Activated CD4-positive, alpha-beta T cell treated with anti-CD3 and anti-CD28 coated beads for 4 hours (primary cell): ENCODE measurements at places on chromosomes 13 and 19.

DNA sequence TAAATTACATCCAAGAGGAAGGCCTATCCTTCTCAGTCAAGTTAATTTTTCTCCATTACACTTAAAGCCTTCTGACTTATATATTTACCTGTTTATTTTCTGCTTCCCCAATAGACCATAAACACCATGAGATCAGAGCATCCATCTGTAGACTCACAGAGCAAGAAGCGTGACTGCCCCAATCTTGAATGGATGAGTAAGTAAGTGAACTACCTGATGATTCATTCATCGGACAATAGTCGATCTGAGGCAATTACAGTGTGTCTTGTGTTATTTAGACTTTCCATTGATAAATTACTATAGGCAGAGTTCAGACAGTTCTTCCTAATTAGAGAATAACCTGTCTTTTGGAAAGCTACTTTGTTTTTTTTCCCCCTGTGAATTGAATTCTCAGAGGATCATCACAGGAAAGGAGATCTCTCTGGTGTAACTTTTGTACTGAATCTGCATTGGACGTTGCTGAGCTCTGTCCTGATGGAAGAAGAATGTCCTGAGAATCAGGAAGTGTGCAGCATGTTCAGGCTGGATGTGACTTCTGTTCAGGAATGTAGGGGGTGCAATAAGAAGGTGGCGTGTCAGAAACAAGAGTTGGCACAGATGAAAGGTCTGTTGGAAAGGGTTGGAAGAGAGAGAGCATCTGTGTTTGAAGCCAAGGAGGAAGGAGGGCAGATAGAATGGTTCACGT is 367.0 kb downstream of the NALCN start:
- DNase-seq = no peak

- no peak for DNase-seq
Observed at GRCh38 chr19:10374931-10375330, 5.4 kb downstream of the TYK2 start.

- no peak for DNase-seq
Observed at GRCh38 chr19:6743066-6743465, 3.6 kb downstream of the TRIP10 start.

- DNase-seq = no peak
Observed at GRCh38 chr19:11414544-11414943, 4.6 kb downstream of the RGL3 start.

GRCh38 chr19:44685877-44686276 is 13.1 kb upstream of the CEACAM16 start:
- no peak for DNase-seq

DNA sequence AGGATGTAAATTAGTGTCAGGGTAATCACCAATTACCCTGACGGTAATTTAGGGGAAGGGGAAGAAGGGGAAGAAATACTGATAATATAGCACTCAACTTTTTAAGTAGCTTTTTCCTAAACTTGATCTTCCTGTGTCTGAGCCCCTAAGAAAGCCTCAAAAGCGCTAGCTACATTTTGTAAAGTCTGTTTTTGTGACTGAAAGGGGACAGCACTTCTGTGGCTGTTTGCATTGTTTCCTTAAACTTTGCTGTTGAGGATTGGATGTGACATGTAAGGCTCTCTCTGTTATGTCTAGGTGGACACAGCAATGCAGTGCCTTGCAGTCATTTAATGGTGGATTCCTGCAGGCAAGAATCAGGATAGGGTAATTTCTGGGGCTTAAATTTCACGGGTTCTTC is 42.8 kb downstream of the SPATA13 start:
- DNase-seq = no peak

DNA sequence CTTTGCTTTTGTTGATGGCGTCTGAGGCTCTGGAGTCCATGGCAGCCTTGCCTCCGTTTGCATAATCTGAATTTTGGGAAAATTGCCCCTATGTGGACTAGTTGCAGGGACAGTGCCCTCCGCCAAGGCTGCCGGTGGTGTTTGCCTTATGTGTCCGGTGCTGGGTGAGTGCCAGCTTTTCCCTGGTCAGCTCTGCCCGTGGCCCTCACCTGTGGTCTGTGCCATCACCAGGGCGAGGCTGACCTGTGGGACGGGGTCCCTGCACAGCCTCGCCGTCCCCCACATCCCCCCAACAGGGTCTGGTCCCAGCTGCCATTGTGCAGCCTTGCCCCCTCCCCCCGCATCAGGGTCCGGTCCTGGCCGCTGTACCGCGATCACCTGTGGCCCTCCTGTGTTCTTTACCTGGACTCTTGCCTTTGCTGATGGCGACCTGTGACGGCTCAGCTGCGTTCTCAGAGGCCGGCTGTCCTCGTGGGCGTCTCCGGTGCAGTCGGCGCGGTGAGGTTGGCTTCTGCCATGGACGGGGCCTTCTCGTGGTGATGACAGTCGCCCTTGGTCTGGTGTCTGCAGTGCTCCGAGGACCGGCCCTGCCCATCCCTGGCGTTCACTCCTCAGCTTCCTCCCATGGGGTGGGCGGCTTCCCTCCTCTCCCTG is 12.6 kb downstream of the CSNK1G2 start:
- DNase-seq = no peak

GRCh38 chr13:99878921-99879610 is 92.5 kb downstream of the ZIC5 start:
- no peak for DNase-seq

GRCh38 chr13:37109051-37109678 is 3.7 kb upstream of the CSNK1A1L start:
- DNase-seq = no peak

- no peak for DNase-seq
Observed at GRCh38 chr13:98567140-98567539, 9.8 kb downstream of the STK24 start.

- DNase-seq = no peak
Observed at GRCh38 chr13:110132225-110132982, 174.6 kb downstream of the COL4A1 start.

DNA sequence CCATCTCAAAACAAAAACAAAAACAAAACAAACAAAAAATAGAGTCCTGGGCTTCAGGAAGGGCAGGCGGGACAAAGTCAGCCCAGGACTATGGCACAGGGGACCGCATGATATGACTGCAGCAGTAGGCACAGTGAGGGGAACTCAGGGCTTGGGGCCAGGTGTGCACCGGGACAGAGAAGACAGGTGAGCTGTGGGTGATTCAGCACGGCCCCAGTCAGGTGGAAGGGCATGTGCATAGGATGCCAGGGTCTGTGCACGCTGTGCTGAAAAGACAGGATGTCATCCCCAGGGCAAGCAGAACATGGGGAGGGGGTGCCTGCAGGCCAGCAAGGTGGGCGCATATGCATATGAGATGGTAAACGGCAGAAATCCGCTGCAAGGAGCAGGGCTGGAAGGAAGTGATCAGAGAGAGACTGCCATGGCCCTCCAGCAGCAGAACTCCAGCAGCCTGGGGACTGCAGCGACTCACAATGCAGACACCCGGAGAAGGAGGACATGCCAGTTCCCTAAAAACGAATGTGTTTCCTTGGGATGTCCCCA is 15.0 kb downstream of the EPS15L1 start:
- DNase-seq = no peak

DNA sequence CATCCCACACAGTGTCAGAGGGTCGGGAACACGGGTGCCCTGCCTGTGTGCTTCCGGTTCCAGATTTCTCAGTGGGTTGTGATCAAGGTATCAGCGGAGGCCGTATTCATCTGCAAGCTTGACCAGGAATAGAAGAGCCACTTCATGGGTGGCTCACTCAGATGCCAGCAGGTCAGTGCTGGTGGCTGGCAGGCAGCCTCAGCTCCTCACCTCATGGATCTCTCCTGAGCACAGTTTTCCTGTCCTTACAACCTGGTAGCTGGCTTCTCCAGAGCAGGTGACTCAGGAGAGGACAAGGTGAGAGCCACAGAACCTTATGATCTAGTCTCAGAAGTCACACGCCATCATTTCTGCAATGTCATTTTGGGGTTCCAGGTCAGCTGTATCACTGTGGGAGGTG is 44.8 kb upstream of the SPATA13 start:
- DNase-seq = no peak

DNA sequence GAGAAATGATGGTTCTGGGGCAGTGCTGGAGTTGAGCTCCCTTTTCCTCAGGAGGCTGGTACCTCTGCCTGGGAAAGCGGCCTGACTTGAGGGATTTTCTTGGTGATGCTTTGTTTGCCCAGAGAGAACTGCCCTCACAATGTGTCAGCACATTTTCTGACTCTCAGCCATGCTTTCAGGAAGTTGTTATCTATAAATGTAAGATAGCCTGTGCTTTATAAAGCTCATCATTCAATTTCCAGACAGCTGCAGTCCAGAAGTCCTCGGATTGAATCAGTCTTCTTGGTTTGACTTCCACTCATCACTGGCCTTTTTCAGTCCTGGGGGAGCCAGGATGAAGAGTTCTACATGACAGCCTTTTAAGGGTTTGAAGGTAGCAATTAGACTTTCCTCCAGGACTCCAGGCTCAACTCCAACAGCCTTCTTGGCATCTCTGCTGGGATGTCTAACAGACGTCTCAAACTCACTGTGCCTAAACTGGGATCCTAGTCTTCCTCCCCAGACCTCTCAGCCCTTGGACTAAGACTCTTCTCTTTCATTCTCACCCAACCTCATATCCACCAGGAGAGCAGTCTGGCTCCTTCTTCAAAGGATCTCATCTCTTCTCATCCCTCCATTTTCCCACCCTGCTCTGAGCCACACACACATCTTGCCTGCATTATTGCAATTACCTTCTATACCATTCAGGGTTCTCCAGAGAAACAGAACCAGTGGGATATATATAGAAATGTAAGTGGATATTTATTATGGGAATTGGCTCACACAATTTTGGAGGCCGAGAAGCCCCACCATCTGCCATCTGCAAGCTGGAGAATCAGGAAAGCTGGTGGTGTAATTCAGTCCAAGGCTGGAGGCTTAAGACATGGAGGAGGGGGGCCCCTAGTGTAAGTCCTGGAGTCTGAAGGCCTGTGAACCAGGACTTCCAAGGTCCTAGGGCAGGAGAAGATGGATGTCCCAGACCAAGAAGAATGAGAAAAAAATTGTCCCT is 13.1 kb downstream of the ERICH6B start:
- no peak for DNase-seq

GRCh38 chr13:71722206-71722605 is 144.8 kb downstream of the DACH1 start:
- DNase-seq = no peak

DNA sequence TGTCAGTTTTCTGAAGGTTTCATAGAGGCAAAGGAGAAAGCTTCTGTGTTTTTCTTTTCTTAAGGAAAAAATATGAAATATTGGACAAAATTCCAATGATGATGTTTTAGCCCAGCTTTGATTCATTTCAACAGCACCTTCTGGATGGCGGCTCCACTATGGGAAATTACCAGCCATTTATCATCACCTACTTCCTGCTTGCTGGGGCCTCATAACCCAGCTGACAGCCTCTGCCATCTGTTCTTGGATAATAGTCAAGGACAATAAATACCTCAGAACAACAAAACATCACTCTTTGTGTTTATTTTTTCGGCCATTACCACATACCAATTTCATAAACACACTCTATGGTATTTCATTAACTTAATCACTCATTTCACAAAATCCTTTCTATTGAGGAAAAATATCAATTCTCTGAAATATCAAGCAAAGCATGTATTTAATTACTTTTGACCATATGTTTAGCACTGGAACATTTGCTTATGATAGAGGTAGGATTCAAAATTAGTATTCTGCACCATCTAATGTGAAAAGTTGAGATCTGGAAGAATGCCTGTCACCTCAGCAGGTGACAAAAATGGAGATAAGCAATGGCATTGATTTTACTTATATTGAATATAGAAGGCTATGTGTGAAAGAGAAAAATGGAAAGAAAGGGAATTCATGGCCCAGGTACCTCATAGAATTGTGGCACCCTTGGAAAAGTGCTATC is 629.7 kb downstream of the LIG4 start:
- DNase-seq = no peak

- DNase-seq = no peak
Observed at GRCh38 chr13:39804332-39805210, 149.1 kb downstream of the COG6 start.

DNA sequence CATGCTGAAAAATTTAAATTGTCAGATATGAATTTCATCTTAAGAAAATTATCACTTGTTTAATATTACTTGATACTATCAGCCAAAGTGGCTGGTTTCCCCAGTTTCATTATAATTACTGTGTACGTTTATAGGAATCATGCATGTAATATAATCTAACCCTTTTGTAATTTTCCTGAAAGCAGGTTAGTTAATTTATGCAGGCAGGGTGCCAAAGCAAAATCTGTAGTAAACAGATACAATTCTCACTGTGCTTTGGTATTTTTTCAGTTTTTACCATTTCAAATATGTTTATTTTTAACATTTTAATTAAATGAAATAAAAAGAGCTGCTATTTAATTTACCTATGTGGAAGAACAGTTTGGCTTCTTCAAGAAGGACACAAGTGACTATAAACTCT is 1227.5 kb upstream of the MIR17HG start:
- DNase-seq = no peak

GRCh38 chr13:48038761-48039160 is 1.2 kb downstream of the NUDT15 start:
- DNase-seq = no peak

DNA sequence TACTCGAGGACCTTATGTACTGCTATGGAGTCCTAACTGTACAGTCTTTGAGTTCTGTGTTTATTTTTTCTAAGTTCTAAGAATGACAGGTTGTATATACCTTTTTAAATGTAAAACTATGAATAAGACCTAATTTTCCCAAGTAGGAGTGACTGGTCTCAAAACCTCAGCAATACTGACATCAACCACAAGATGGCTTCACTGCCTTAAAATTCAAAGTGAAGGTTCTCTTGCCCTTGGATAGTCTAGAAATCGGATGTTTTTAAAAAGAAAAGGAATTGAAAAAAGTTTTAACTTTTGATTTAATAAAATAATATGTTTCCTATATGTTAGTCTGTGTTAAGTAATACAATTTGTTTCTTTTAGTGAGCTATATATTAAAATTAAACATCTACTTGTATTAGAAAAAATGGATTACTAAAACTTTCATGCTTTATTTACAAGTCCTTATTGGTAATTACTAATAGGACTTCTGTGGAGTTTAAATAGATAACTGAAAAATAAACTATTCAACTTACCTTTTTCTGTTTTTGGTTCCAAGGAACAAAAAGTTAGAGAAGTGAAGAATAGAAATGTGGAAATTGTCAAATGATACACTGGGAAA is 52.0 kb downstream of the TDRD3 start:
- peak; percentile 1 for DNase-seq

DNA sequence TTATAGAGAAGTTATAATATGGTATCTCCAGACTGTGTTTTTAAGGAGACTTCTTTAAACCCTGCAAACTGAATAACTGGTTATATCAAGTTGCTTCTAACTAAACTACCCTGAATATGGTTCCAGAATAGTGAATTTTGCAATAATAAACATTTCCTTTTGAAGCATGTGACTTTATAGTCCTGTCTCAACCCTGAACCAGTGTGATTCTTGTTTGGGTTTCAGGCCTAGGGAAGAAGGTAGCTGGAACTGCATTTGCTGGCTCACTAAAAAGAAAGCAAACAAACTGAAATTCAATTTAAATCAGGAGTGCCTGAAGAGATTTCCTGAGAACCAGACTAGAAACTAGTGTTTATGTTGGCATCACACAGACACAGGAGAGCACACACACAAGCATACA is 4.9 kb downstream of the ARHGEF7 start:
- DNase-seq = no peak

GRCh38 chr13:94327318-94327717 is 152.2 kb downstream of the DCT start:
- DNase-seq = no peak

- DNase-seq = no peak
Observed at GRCh38 chr19:35510626-35510964, 2.9 kb downstream of the DMKN start.

- no peak for DNase-seq
Observed at GRCh38 chr13:43846496-43847158, 32.9 kb downstream of the CCDC122 start.

GRCh38 chr19:30420881-30421280 is 48.7 kb downstream of the ZNF536 start:
- no peak for DNase-seq

GRCh38 chr13:42812316-42812715 is 30.9 kb downstream of the FAM216B start:
- DNase-seq = no peak
